Ascending aorta (tissue), 2 donors: ENCODE measurements at places on chromosomes 4 and X. TPM values are rescaled to one million over a fixed set of nuclear protein-coding genes. Genes with fewer than 3 reads are reported as not detected.
A peak's percentile ranks its signal among the peaks of the same experiment; 100 is the strongest.

Gene SOD3
- total RNA-seq = 893 TPM

Gene HSFX4
- not detected for total RNA-seq

Gene CPZ
- total RNA-seq = 3.5 TPM

Gene STPG2
- total RNA-seq = not detected

Gene FAM47A
- total RNA-seq = not detected

- H3K4me3 ChIP-seq = no peak overlapping the region
- no peaks in the 10 kb centered on the region for H3K27me3 ChIP-seq
- DNase-seq = no peak
Observed at GRCh38 chr4:183610613-183611012, 48.4 kb downstream of the RWDD4 start.

DNA sequence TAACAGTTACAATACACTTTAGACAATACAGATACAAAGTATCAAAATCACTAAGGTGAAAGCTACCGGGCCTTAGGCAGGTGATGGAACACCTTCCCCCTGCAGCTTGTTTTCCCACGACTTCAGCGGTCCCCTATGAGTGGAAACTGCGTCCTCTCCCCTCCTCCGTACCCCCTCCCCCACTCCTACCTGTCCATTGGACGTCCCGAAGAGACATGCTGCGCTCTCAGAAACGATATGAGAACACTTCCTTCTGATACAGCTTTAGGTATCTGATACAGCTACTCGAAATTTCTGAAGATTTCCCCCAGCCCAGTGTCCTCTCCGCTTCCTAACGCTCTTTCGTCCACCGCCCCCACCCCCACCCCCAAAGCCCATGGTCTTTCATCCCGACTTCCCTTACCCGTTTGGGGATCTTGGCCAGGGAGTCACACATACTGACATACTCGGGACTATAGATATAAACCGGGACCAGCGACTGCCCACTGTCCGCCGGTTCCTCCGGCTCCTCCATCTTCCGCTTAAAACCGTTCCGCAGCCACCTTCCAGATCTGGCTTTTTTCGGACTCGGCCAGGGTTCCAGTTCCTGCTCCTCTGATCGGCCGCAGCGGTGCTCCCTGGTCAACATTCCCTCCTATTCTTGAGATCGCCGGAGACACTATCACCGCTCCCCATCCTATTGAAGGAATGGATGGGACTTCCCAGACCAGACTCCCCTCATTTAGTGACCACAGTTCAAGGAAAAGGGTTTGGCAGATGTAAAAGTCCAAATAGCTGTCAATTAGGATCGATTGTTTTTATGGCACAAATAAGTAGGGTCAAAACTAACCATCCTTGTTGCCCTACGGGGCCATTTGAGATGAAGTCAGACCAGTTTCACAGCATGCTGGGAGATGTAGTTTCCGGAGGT, at the start of gene HDAC8:
Gene HDAC8, minus strand, starts transcription at position 596 of the 910 bp plus-strand sequence. Its CDS starts 82 bp downstream, at position 514.
- H3K36me3 ChIP-seq = no peaks in the 10 kb centered on the region
- H3K4me3 ChIP-seq = peak within 1 kb of the TSS; percentile 56
- DNase-seq = no peak
- H3K27ac ChIP-seq = peak within 1 kb of the TSS; percentile 67

DNA sequence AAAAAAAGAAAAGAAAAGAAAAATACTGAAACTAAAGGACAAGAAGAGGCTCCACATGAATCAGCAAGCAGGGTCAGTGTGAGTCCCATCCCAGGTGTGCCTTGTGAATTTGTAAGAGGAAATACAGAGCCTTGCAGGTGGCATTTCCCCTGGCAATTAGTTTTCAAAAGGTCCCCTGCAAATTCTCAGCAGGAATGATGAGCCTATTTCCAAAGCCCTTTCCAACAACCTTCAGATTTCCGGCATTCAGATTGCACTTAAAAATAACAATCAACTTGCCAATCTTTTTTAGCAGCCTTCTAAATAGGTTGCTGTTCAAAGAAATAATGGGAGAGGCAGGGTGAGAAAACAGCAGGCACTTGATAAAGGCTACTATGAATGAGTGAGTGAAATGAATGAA, 66.4 kb upstream of the OR13H1 start:
- no peaks in the 10 kb centered on the region for H3K4me1 ChIP-seq
- no peak overlapping the region for H3K27ac ChIP-seq
- H3K36me3 ChIP-seq = no peaks in the 10 kb centered on the region
- no peak overlapping the region for H3K4me3 ChIP-seq
- no peak for DNase-seq
- no peaks in the 10 kb centered on the region for H3K27me3 ChIP-seq

GRCh38 chrX:108590496-108590895, 145.9 kb downstream of the IRS4 start:
- no peak overlapping the region for H3K4me3 ChIP-seq
- no peaks in the 10 kb centered on the region for H3K36me3 ChIP-seq
- H3K27ac ChIP-seq = no peak overlapping the region
- H3K4me1 ChIP-seq = no peaks in the 10 kb centered on the region
- no peaks in the 10 kb centered on the region for H3K27me3 ChIP-seq

DNA sequence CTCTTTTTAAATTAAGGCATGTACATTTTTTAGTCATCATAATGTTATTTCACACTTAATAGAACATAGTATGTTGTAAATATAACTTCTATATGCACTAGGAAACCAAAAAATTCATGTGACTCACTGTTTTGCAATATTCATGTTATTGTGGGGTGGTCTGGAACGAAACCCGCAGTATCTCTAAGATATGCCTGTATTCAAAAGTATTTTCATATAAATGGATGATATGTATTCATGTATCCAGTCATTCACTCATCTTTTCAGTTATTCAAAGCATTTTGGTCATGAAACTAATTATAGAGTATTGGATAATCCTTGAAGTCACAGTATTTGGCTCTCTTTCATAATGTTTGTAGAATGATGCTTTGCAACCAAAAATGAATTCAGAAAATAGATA, 168.1 kb downstream of the HS6ST2 start:
- H3K27ac ChIP-seq = no peak overlapping the region
- no peaks in the 10 kb centered on the region for H3K36me3 ChIP-seq
- H3K4me1 ChIP-seq = no peaks in the 10 kb centered on the region
- no peak overlapping the region for H3K4me3 ChIP-seq
- no peaks in the 10 kb centered on the region for H3K27me3 ChIP-seq

- no peak overlapping the region for H3K27ac ChIP-seq
- no peaks in the 10 kb centered on the region for H3K27me3 ChIP-seq
- no peaks in the 10 kb centered on the region for H3K4me1 ChIP-seq
Observed at GRCh38 chr4:77395481-77395880, 210.1 kb upstream of the CXCL13 start.

DNA sequence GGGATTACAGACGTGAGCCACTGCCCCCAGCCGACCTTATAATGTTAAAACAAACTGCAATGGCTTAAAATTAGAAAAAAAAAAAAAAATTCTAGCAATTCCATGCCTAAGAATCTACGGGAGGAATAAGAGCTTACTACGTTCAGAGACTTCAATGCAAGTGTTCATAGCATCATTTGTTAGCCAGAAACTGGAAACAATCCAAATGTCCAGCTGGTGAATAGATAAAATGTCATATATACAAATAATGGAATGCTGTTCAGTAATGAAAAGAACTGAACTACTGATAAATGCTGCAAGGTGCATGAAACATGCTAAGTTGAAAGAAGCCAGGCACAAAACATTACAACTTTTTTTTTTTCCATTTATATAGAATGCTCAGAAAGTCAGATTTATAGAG, 5.3 kb downstream of the EXOSC9 start:
- DNase-seq = no peak
- H3K4me3 ChIP-seq = no peak overlapping the region
- H3K4me1 ChIP-seq = peaks cover 8% of the 10 kb centered on the region
- no peak overlapping the region for H3K27ac ChIP-seq

DNA sequence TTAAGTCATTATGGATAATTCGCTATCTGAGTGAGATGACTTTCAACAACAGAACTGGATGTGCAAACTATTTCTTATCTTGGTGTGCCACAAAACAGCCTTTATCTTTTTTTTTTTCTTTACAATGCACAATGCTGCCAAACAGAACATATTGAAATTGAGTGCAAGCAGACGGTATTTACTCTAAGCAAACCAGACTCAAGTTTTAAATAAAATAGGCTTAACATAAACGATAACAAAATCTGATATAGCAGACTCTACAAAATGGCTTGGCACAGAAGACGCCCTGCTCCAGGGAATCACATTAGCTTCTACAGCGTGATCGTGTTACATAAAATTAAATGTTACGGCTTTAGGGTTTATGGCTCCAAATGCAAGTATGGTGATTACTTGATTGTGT, 9.6 kb upstream of the STK32B start:
- DNase-seq = no peak
- H3K27me3 ChIP-seq = no peaks in the 10 kb centered on the region
- H3K4me1 ChIP-seq = peaks cover 12% of the 10 kb centered on the region
- H3K36me3 ChIP-seq = no peaks in the 10 kb centered on the region
- H3K27ac ChIP-seq = no peak overlapping the region
- H3K4me3 ChIP-seq = no peak overlapping the region

DNA sequence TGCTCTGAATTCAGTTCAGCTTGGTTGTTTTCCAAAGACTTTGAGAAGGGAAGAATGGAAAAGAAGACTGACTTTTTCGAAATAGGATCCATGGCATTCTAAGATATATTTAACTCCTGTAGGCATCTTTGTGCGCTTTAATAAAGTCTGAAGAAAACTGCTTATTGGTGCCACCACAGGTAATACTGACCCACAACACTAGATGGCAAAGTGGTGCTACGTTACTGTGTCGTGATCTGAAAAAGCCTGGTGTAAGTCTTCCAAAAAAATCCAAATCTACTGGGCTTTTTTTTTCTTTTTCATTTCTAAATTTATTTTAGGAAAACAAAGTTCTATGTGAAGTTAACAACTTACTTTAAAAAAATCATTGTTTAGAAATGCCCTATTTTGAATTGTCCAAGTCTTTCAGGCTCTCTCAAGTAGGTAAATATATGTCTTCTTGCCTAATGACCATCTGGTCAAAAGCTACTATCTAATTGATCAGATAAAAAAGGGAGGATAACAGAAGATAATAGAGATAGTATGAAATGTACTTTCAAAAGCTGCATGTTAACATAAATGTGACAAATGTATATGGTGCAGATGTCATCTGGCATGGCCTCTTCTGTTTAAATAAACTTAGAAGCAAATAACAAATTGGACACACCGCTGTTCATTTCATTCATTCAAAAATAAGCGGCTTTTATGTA, 47.0 kb upstream of the MID1IP1 start:
- H3K27me3 ChIP-seq = no peaks in the 10 kb centered on the region
- no peak overlapping the region for H3K27ac ChIP-seq
- no peaks in the 10 kb centered on the region for H3K36me3 ChIP-seq

- no peaks in the 10 kb centered on the region for H3K4me1 ChIP-seq
- peak; percentile 52 for DNase-seq
- no peak overlapping the region for H3K4me3 ChIP-seq
- peaks cover 5% of the 10 kb centered on the region for H3K36me3 ChIP-seq
Observed at GRCh38 chr4:40857956-40858355, 108.2 kb downstream of the NSUN7 start.

DNA sequence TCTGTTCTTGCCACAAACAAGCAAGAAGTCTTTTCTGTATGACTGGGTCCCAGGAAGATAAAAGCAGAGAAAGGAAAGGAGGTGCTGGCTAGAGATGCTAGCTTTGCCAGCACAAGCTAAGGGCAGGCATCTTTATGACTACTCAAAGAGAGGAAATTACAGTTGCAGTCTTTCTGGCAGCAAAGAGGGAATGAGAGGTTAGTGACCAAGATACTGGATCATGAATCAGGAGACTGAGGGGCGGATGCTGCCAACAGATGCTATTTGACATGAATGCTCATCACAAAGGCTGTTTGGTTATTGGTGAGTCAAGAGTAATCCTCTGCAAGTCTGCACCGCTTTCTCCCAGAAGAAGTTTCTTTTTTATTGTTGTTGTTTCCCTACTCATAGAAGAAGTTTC, 5.5 kb upstream of the XIAP start:
- DNase-seq = no peak
- no peaks in the 10 kb centered on the region for H3K4me1 ChIP-seq

DNA sequence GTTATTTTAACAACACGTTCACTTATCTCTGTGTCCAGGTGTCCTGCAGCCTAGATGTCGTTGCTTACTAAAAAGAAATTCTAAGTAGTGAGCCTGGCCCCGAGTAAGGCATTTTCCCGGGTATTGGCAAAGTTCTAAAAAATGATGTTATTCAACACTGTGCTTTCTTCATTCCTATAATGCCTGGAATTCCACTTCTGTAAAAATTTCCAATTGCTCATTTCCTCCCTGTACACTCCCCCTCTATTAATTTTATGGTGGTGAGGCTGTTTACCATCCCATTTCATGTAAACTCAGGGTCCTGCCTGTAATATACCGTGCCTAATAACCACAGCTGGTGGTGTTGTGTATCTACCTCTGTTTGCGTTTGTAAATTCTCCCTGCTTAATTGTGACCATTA, 14.2 kb downstream of the BST1 start:
- H3K27ac ChIP-seq = peak overlapping the region; percentile 4
- H3K27me3 ChIP-seq = no peaks in the 10 kb centered on the region
- no peak overlapping the region for H3K4me3 ChIP-seq
